ENCODE measurements at places on chromosomes 12 and 14.

DNA sequence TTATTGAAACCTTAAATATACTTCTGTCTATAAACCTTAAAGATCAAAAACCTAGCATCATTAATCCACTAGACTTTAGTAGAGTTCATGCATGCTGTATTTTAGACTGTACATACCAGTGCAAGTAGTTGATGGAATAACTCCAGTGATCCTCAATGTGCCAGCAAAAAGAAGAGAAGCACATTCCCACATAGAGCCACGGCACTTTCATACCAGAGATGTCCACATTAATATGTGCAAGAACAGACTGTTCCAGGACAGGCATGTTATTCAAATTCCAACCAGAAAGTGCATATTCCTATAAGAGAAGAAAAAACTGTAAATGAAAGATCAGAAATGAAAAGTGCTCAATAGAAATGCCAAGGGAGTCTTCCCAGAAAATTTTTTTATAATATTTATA is 55.0 kb downstream of the KDM5A start:
- DNase-seq, result no peak

DNA sequence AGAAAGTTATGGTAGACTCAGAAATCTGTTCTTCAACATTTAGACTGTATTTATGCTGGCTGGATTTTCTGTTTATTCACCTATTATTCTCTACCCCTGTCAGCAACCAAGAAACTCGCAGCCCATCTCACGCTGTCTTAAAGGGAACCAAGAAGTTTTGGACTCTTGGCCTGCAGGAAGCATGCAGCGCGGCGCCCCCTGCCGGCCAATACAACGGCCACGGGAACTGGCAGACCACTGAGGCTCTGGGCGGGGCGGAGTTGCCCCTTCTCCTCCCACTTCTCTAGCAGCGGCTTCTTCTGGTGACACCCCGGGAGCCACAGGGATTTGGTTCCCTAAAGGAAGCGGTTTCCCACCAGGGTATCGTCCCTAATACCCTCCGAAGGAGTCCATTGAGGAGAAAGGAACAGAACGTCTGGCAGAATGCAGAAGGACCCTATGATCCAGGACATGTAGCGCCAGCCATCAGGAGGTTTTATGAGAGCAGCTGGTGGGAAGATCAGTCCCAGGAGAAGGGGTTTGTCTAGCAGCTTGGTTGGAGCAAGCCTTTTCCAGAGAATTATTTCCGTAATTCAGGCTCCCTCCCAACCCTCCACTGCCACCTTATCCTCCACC is 21.0 kb upstream of the RNASE2 start:
- DNase-seq, result peak; percentile 3

GRCh38 chr12:26406813-26407212 is 211.4 kb downstream of the SSPN start:
- DNase-seq, result no peak

DNA sequence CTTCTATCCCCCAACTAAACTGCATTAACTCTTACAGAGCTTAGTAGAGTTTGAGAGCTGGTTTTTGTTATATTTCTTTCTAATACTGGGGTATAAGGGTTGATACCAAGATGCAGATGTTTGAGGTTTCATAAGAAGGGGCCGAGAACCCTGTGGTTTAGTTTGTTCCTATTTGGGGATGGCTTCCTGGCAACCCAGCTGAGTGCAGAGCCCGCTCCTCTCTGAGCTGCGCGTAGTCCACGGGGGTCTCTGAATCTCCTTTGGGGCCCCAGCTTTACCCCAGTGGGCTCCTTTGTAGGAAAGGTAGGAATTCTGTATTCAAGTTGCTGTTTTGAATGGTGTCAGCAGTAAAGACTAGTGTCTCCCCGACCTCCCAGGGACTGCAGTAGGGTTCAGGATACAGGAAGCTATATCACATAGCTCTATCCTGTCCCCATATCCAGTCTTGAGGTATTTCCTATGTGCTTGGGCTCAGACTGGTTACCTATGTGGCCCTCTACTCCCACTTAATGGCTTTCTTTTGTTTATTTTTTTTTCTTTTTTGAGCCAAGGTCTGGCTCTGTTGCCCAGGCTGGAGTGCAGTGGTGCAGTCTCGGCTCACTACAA is 25.4 kb downstream of the PLXNC1 start:
- DNase-seq, result no peak

DNA sequence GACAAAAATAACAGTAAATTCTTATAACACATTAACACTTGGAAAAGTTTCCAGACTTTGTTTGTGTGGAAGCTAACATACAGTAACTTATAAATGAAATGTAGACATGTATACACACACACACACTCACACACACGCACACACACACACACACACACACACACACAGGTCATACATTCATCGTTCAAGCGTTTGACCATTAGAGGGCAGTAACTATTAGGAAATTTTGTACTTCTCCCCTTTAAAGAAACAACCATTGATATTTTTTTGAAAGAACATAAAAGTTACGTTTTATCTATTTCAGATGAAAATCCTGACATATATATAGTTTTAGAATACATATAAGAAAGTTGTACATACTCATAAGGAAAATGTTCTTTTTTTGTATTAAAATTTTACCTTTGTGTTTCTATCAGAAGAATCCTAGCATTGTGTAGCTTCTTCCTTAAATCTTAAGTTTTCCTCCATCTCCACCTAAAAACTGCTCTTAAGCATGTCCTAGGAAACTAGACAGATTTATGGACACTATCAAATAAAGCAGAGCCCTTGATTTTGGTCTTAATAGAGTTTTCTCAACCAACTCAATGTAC is 29.0 kb downstream of the PTPRQ start:
- DNase-seq, result no peak
